Hematopoietic multipotent progenitor cell treated with erythropoietin and hydrocortisone succinate and interleukin-3 and kit ligand, for 8 days (in vitro differentiated cells): ENCODE measurements at places on chromosomes 2 and 18.

- DNase-seq = no peak
Observed at GRCh38 chr2:45237128-45237527, 227.9 kb upstream of the SIX2 start.

DNA sequence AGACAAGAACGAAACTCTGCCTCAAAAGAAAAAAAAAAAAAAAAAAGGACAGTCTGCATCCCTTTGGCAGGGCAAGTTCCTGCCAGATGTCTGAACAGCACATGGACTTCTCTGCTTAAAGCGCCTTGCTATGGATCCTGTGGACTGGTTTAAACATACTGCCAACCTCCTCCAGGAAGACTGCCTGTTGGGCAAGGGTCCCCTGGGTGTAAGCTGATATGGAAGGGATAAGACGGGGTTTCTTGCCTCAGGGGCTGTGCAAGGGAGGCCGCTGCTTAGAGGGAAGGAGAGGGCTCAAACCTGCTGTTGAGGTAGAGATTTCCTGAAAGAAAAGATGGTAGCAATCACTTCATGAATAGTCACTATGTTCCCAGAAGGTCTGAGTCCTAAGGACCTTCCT is 22.2 kb downstream of the SKA1 start:
- DNase-seq = no peak

DNA sequence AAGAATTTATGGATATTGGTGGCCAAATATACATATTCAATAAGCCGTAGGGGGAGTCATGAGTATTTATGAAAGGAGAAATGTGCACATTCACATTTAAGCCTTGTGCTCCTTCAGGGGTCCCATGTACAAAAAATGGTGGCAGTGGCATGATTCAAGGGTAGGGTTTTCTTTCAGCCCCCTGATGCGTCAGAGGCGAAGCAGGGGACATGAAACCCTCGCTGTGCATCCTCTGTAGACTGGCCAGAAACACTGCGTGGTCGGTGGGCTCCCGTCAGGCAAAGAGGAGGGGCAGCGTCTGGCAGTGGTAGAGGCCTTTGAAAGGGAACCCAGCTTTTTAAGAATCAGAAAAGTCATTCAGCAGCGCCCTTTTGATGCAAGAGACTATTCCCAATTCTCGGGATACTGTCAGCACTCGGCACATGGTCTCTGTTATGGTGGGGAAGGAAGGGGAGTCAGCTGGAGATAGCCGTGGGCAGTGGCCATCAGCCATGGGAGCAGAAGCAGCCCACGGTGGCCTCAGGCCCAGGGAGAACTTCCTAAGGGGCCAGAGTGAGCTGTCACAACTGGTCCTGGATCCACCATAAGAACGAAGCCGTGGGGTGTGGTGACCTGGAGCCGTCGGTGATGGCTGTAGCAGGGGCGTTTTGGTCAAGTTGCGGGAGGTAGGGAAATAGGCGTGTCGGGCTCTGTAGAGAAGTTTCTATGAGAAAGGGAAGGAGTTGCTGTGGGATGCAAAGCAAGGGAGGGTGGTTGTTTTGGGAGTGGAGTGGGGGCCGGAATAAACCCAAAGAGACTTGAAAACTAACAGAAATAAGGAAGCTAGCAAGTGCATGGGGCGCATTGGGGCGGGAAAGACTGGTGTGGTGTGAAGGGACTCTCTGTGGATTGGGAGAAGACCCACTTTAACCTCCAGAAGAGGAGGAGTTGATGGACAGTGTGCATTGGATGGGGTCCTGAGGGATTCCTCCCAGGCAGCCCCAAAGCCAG is 95.6 kb downstream of the SH3BP4 start:
- no peak for DNase-seq

GRCh38 chr2:177030451-177031105 is 182.0 kb upstream of the HNRNPA3 start:
- no peak for DNase-seq

- no peak for DNase-seq
Observed at GRCh38 chr2:30148850-30149249, 2.0 kb downstream of the YPEL5 start.

DNA sequence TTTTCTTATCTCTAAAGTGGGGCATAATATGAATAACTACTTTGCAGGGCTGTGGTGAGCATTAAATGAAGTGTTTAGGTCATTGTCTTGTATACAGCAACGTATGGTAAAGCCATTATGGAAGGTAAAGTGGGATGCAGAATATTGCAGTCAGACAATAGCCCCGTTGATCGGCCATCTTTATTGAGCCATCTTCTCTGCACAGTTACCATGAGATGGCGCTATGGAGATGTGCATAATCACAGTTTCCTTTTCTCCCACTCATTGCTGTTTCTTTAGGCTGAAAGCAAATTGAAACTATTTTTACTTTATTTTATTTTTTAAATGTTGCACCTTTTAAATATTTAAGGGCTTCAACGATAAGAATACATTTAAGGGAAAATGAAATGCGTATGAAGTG is 108.9 kb downstream of the THSD7B start:
- DNase-seq = peak; percentile 11

- DNase-seq = no peak
Observed at GRCh38 chr2:109223490-109223889, 94.5 kb downstream of the SH3RF3 start.

DNA sequence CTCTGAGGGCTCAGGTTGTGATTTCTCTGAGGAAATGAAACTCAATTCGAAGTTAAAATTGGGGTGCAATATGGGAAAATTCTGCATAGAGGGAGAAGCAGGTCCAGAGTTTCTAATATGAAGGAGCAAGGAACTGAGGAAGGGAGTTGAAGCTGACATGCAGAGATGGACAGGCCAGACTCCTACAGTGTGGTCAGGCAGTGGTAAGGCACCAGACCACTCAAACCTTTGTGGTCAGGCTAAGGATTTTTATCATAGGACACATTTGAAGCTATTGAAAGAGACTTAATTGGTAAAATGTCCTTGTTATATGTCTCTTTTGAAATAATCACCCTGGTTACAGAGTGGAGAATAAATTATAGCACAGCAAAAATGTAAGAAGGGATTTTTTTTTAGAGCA is 1074.8 kb upstream of the CDH2 start:
- no peak for DNase-seq

DNA sequence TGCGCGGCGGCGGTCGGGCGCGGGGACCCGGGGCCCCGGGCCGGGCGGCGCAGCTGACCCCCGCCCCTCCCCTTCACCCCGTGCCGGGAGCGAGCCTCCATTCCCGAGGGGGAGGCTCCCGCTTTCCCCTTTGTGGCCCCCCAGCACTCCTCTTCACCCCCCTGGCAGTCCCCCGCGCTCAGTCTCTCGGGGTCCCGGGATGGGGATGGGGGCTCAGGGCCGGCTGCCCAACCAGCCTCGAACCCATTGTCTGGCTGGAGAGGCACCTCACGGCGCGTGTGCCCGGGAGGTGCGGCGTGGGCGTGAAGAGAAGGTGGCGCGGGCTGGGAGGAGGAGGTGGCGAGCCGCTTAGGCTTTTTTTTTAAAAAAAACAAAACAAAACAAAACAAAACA is 748 bp downstream of the FMNL2 start:
- no peak for DNase-seq

DNA sequence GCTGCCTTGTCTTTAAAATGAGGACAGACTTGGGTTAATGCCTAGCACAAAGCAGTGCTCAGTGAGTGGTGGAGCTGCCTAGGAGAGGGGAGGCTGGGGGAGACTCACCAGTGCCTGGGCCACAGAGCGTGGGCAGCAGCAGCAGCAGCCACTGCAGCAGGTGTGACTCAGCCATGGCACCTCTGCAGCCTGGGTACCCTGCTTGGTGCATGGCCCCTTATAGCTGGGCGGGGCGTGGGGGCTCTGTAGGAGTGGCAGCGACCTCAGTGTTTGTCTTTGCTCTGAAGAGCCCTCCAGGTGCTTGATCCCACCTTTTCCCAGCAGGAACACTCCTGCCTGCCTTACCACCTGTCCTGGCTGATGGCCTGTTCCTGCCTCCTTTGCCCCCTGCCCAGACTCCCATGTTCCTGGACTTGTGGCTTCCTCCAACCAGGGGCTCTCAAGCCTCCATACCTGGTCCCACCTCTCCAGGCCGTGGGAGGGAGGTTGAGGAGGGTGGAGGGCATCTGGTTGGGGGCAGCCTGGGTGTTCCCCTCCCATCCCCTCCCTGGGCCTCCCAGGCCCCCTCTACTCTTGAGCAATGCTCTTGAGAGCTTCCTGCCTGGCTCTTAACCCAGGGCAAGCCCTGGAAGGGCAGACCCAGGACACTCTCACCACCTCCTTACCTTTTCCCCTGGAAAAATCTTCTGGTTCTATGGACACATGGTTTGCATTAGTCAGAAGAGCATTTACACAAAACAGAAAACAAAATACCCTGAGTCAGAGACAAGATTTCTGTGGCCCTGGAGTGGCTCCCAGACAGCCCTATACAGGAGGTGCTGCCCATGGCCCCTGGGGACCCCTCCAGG is at the start of gene SFTPB:
Gene SFTPB (minus strand): TSS at position 191 of the 848 bp plus-strand sequence. CDS start 16 bp downstream, at position 175.
- no peak for DNase-seq
